ENCODE measurements at places on chromosomes 6 and 20.

- no peak for DNase-seq
These were observed 9.1 kb upstream of the FOXP4 start for GRCh38 chr6:41536795-41537758.

DNA sequence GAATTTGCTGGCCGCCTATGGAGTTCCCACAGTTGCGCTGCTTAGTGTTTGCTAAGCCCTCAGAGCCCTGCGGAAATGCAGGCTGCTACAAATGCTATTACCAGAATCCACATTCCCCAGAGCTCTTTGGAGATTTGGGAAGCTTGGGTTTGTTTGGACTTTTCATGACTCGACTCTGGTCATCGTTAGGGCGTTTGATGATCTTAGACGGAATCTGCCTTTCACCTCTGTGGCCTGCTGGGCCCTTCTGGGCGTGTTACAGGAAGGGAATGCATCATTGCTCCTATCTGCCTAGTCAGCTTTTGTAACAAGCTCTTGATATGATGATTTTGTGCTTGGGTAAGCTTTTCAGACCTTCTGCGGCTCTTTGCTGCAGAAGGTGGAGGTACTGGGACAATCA lies 50.8 kb downstream of the EYA2 start:
- no peak for DNase-seq

DNA sequence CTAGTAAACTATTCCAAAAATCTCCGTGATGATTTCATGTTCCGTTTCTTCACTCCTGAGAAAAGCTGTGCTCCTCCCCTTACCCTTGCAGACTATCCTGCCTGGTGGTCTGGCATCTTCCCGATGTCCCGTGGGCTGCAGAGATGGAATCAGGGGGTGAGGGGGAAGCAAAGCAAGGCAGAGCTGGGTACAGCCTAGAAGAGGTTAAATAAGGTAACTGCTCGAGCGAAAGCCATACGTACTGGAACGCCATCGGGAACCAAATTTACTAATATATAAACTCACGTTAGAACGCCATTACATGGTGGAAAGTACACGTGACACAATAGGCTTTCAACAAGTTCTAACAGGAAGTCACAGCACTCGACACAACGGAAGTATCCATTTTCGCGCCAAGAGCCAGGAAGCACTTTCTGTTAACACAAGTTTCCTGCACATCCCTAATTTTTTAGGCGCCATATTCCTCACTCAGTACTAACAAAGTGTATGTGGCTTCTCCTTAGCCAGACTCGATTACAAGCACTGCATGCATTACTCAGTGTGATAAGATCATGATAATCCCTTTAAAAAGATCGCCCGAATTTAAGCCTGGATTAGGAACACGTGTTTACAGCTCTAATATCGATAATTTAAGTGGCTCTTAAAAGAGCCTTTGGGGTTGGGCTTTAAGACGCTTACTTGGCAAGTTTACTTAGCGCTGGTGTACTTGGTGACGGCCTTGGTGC lies 101.6 kb upstream of the PRSS16 start:
- DNase-seq = peak; percentile 83

- no peak for DNase-seq
These were observed 270.7 kb upstream of the TFAP2D start for GRCh38 chr6:50442531-50443040.

DNA sequence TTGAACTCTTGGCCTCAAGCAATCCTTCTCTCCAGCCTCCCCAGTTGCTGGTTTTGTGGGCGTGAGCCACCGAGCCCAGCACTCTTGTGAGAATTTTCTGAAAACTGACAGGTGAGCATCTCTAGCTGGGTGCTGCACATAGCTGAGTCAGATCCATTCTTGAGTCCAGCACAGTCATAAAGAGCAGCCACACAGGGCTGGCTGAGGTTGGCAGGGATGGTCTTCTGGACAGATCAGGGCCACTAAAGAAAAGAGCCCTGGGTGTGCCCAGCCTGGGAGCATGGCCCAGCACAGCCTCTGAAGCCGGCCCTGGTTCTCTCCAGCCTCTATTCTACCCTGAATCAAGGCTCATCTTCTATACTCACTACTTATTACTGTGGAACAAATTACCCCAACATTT lies 11.5 kb downstream of the DLGAP4 start:
- no peak for DNase-seq

GRCh38 chr6:75204217-75204958 lies 1.5 kb downstream of the COL12A1 start:
- DNase-seq = peak; percentile 79

GRCh38 chr6:170504479-170504878 lies 48.6 kb downstream of the PSMB1 start:
- DNase-seq = no peak

- no peak for DNase-seq
These were observed 28.5 kb upstream of the MPC1 start for GRCh38 chr6:166411271-166411670.

- DNase-seq = peak; percentile 5
These were observed 59.5 kb upstream of the ADGRG6 start for GRCh38 chr6:142242269-142242668.

GRCh38 chr20:24911461-24911860 lies 37.6 kb upstream of the CST7 start:
- DNase-seq = no peak

- no peak for DNase-seq
These were observed 994.6 kb upstream of the ADGRB3 start for GRCh38 chr6:67640484-67640883.

DNA sequence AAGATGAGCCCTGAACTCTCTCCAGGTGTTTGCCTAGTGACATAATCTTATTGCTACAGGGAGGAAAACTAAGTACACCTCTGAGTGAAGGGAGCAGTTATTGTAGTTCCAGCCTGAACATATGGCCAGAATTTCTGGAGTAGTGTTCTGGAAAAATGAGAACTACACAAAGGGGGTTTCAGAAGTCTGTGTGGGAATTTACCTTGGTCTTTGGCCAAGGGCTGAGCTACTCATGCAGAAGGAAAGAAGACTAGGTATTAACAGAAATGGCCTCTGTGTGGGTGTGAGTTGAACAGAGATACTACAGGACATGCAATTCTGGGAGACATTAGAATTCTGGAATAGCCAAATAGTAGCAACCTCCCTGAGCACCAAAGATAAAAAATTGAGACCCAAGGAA lies 1009.7 kb upstream of the GJE1 start:
- DNase-seq = no peak

GRCh38 chr6:13488015-13488895 lies 855 bp upstream of the GFOD1 start:
- DNase-seq = no peak

GRCh38 chr6:136288566-136289326 lies 900 bp downstream of the BCLAF1 start:
- DNase-seq = peak; percentile 84

DNA sequence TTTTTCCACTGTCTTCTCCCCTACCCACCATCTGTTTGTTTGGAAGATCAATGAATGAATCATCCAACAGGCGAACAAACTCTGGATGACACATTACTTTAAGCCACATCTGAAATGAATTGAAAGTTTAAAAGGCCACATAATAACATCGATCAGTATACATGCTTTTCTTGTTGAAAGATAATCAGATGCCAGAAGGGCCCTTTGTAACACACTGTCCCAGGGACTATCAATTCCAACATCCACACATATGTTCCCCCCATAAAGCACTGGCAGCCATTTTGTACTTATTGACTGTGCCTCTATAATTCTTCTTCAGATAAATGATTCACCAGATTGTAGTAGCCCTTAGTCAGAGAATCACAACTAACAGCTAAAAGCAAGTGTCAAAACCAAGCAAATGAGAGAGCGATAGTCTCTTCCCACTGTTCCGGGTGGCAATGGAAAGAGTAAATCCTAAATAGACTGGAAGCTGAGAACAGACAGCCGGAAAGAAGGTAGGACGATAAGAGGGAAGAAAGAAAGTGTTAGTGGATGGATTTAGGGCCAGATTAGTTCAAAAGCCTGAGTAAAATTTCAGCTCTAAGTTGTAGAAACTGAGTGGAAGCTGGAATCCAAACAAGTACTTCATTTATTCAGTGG lies 184.9 kb upstream of the TENT5A start:
- peak; percentile 79 for DNase-seq

DNA sequence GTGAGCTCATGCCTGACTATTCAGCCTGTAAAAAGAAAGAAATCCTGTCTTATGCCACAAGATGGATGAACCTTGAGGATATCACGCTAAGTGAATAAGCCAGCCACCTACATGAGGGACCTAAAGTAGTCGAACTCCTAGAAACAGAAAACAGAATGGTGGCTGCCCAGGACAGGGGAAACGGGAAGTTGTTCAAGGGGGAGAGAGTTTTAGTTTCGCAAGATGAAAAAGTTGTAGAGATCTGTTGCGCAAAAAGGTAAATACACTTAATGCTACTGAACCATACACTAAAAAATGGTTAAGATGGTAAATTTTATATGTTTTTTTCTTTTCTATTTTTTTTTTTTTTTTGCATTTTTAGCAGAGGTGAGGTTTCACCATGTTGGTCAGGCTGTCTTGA lies 74.1 kb upstream of the RALY start:
- no peak for DNase-seq

- no peak for DNase-seq
These were observed 235.6 kb downstream of the ERMARD start for GRCh38 chr6:169986848-169987498.

GRCh38 chr20:43409577-43409913 lies 48.2 kb upstream of the SRSF6 start:
- DNase-seq = no peak

DNA sequence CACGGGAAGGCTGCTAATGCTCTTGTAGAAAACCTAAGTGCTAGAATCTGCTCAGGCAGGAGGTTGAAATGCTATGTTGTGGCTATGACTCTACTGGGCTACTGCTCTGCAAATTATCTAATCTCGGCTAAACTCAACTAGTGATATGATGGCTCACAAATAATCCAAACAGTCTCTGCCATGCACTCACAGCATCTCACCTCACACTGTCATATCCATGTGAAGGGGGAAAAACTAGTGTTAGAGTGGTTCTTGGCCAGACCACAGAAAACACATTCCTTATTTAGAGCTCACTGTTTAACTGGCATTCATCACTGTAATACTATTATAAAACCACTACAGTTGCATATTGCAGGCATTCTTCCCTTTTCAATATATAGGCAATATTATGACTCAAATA lies 81.8 kb upstream of the DST start:
- DNase-seq = no peak

GRCh38 chr20:50551288-50551687 lies 41.1 kb downstream of the PTPN1 start:
- DNase-seq = no peak
